ENCODE measurements at places on chromosomes 4 and X. TPM values are rescaled to one million over a fixed set of nuclear protein-coding genes. Genes with fewer than 3 reads are reported as not detected.

The MAGED4B gene
- polyA plus RNA-seq, result 96.9 TPM

The AKAP14 gene
- not detected for polyA plus RNA-seq

The TLR3 gene
- polyA plus RNA-seq, result 12.4 TPM

The MID1IP1 gene
- polyA plus RNA-seq, result 15.7 TPM

The XG gene
- polyA plus RNA-seq, result 0.15 TPM

The ZBED1 gene
- polyA plus RNA-seq, result 47.4 TPM

The TCEAL6 gene
- polyA plus RNA-seq, result 0.29 TPM

The H2BW2 gene
- 1.1 TPM for polyA plus RNA-seq

GRCh38 chr4:5120468-5120867 is 69.2 kb downstream of the STK32B start:
- DNase-seq, result no peak

DNA sequence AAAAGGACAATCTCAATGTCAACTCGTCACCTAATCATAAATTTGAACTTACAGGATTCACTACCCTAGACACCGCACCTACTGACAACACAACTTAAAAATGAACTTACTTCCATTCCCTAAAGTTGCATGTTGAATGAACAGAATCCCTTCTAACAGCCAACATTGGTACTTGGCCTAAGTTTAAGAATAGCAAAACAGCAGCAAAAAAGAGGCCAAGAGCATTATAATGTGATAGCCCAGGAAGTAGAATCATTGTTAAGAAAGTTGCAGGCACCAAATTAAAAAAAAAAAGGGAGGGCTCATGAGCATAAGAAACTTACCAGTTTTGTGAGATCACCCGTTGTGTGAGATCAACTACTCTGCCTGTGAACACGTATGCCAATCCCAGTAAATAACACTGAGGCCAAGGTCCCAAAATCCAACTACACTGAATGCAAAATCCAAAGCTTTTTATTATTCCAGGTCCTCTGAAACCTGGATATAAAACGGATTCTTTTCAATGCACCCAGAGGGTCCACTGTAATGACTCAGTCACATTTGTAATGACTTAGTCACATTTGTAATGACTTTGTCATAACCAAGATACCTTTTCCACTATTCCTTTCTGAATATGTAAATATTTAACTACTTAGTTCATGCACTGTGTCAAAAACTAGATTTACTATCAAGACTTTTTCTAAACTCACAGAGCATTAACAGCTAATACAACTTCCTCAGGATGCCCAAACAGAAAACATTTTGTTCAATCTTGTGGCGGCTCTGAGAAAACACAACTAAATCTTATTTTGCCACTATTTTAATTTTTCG is 6.8 kb downstream of the HNRNPDL start:
- no peak for DNase-seq

DNA sequence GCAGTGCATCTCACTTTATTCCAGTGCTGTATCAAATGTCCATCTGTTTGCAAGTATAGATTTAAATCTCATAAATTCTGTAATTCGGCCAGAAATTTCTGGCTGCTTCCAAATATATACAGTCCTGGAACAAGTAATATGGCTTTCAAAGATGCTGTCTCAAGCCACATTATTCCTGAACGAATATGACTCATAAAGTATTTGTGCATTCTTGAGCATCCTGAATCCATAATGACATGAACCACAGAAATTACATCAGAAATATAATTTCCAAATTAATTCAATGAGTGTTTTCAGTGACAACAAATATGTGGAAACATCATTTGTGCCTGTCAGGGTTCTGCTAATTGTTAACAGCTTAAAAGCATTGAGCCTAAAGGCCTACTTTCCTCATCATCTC is 140.9 kb upstream of the HPGD start:
- no peak for DNase-seq

- DNase-seq, result no peak
These were observed 282.6 kb upstream of the PPARGC1A start for GRCh38 chr4:24172406-24172805.

- DNase-seq, result peak; percentile 11
These were observed 672 bp downstream of the PGM2 start for GRCh38 chr4:37827030-37827685.

DNA sequence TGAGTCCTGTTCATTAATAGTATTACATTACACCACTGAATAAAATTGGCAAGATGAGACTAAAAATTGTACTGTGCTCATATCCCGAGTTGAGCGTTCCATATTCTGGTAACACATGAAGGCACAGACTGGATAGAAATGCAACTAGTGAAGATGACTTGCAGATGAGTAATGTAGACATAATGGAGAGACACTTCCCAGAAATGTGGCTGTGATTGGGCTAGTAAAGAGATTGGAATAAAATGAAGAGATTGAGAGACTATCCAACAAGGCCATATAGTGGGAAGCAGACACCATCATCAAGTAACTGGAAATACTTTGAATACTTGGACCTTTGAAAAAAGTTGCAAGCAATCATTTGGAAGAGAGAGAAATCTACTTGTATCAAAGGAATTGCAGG is 77.3 kb downstream of the DCAF8L1 start:
- DNase-seq, result no peak

DNA sequence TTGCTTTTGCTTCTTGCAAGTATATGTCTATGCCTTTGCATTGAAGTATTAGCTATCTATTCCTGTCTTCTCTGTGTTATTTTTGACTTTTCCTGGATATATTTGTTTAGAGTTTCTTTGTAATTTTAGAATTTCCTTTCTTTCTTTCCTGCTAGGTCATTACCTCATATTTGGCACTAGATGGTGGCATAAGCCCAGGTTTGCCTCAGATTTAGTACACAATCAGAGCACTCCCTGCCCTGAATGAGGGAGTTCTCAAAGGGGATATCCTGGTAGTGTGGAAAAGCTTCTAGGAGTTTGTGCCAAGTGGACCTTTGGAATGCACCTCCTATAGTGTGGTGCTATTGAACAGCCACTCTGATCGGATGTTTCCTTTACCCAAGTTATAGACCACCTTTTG is 181.6 kb downstream of the UGT8 start:
- DNase-seq, result peak; percentile 6

- DNase-seq, result no peak
These were observed 510.2 kb upstream of the LCORL start for GRCh38 chr4:18531731-18532130.

- no peak for DNase-seq
These were observed 19.8 kb upstream of the PHKA2 start for GRCh38 chrX:19003756-19004155.

- no peak for DNase-seq
These were observed 225.8 kb upstream of the SFRP2 start for GRCh38 chr4:154014407-154015321.

GRCh38 chrX:40877887-40878286 is 142.5 kb upstream of the MED14 start:
- no peak for DNase-seq

GRCh38 chr4:120316416-120316815 is 249.8 kb upstream of the MAD2L1 start:
- no peak for DNase-seq

DNA sequence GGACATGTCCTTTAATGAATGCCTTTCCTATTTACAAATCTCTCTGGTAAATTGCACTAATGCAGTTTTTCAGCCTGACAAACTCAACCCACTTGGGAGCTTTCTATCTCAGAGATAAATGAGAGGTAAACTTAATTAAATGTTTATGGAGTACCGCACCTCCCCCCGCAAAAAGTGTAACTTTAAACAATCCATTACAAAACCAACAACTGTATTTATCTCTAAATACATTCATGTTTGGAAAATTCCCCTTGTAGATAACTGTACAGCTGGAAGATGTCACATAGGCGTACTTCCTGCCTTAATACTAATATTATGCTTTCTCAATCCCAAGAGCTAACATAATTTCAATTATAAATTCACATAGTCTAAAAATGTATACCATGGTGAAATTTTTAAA is 215.5 kb downstream of the LDB2 start:
- DNase-seq, result no peak

GRCh38 chr4:47561331-47561730 is 76.3 kb downstream of the ATP10D start:
- DNase-seq, result no peak

- no peak for DNase-seq
These were observed 45.0 kb downstream of the CCDC149 start for GRCh38 chr4:24867766-24868296.

DNA sequence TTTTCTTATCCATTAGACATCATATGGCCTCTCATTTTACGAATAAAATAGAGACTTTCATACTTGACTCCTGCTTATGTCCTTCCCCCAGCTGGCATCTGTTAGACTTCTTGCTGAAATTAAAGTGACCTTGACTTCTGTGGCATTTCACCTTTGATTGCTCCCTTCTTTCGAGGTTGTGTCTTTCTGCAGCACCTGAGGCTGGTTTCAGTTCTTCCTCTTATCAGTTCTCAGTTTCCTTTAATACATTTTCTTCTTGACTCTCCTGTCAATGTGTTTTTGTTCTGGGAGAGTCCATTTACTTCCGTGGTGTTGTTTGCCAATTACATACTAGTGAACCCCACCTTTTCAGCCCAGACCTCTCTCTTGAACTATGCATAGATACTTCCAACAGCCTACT is 81.6 kb downstream of the RBPJ start:
- DNase-seq, result no peak

DNA sequence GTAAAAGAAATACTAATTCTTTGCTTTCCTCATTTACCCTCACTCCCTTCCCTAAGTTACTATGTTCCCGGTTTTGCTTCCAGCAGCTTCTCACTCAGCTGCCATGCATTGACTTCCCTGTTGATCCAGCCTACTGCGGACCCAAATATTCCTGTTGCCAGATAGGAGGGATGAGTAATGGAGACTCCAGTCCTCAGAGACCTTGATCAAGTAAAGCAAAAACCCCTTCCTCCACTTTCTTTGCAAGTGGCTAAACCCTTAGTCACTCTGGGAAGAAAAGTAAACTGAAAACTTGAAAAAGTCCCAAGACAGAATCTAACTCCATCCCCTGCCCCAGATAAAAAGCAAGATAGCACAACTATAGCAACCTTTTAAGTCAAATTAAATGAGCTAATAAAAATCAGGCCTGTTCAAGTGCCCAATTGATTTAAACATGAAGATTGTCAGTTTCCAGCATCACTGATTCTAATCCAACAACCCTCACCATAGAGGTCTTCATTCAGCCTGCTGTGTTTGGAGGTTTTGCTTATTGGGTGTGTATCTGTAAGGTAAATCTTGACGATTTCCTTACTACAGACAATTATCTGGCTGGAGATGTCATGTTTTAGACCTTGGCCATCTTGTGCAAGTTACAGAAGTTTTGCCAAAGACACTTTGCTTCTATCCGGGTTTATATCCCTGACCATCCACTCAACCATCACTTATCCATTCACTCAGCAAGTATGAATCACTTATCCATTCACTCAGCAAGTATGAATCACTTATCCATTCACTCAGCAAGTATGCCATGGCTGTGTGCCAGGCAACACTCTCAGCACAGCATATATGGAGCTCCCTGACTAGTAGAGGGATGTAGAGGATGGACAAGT is 17.6 kb downstream of the FGFBP1 start:
- no peak for DNase-seq

DNA sequence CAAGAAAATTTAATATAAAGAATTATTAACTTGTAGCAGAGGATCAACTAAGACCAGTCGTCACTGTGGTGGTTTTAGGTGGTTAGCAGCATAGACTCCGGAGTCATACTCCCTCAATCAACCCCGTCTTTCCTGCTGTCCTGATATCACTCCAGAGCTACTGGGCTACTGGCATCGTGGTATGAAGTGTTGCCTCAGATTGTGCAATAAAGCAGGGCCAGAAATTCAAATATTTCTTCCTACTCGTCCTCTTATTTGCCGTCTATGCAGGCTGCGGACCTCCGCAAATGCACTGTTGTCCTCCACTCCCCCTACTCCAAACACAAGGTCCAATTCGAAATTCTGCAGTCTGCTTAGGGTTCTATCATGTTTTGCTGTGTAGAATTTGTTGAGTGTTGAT is 1.2 kb upstream of the MAGEA10 start:
- DNase-seq, result no peak

DNA sequence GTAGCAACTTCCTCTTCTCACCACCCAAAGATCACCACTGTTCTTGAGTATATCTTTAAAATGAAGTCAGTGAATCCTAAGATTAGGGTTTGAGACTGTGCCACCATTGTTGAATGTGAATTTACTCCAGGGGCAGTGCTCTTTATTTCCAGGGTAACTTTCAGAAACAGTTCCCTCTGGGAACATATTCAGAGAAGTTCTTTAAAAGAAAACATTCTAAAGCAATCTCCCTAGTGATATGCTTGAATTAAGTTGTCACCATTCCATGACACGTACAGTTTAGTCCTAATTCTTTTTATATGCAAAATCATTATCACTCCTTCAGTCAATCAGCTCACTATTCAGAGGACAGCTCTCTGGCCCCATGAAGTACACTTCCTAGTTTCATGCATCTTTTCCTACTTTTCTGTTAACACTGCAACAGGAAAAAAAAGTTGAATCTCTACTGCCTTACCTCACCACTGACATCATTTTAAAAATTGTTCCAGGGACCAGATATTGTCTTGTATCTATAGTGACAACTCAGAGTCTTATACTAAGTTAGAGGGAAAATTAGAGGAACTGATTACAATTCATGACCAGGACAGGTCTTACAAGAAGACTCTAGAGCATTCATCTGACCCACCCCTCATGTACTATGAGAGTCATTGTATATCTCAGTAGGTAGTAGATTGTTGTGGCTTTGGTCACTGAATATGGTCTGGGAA is 49.8 kb downstream of the PARM1 start:
- DNase-seq, result no peak

GRCh38 chrX:115251458-115252233 is 17.8 kb upstream of the LRCH2 start:
- no peak for DNase-seq

GRCh38 chrX:41026702-41027078 is 58.6 kb upstream of the USP9X start:
- no peak for DNase-seq

GRCh38 chr4:168480931-168481611 is 779 bp upstream of the DDX60L start:
- DNase-seq, result peak; percentile 21

DNA sequence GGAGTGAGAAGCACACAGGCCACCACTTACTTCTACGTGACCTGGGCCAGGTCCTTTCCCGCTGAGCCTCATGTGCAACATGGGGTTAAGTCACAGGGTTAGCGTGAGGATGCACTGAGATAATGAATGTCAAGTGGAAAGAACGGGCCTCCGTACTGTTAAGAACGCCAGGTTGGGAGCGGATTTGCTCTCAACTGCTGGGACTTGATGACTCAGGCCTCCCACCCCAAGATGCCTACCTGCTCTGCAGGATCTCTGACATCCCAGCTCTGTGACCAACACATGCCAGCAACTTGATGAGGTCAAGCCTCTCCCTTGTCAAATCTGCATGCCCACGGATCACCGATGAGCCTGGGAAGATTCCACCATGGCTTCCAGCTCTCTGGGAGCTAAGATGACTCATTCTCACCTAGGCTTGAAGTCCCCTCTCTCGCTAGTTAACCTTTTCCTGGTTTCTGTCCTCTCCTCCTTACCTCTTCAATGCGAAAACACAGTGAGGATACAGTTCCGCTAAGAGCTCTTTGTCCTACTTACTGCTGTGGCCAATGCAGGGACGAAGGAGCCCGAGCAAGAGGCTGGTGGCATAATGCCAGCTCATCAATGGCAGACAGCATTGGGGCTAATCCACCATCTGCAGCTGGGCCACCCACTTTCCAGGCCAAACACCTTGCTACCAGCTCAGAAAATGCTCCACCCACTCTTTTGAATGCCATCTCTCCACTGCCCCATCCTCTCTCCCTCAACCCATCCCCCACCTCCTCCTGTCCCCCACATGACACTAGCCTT is 67.6 kb downstream of the PJA1 start:
- no peak for DNase-seq

Data from left renal pelvis (tissue), 4 donors.